Fibroblast of skin of left biceps (primary cell): ENCODE measurements at places on chromosomes 2 and 18.

DNA sequence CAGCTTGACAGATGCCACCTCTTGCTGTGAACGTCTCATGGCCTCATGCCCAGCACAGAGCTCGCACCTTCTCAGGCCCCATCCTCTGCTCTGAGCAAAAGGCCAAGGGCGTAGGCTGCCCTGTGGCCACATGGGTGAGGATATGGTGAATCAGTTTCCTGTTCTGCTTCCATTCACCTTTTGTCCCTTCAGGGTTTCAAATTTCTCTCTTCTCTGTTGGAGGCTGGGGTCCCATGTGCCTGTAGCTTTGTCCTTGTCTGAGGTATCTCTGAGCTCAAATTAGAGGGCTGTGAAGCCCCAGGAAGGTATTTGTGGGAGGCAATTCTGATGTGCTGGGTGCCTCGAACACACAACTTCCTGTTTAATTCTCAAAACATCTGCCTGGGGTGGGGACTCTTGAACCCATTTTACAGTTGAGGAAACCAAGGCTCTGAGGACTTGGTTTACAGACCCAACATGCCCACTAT lies 29.0 kb downstream of the ZAP70 start:
- DNase-seq: no peak

GRCh38 chr2:215772003-215772402 lies 241.3 kb downstream of the MREG start:
- DNase-seq: no peak

DNA sequence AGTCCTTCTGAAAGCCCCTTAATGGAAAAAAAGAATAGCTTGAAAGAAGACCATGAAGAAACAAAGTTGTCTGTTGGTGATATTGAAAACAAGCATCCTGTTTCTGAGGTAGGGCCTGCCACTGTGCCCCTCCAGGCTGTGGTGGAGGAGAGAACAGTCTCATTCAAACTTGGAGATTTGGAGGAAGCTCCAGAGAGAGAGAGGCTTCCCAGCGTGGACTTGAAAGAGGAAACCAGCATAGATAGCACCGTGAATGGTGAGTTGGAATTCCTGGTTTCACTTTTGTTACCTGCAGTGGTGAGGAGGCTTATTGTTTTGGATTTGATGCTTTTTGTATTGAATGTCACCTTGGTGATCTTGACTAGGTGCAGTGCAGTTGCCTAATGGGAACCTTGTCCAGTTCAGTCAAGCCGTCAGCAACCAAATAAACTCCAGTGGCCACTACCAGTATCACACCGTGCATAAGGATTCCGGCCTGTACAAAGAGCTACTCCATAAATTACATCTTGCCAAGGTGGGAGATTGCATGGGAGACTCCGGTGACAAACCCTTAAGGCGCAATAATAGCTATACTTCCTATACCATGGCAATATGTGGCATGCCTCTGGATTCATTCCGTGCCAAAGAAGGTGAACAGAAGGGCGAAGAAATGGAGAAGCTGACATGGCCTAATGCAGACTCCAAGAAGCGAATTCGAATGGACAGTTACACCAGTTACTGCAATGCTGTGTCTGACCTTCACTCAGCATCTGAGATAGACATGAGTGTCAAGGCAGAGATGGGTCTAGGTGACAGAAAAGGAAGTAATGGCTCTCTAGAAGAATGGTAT lies 13.3 kb downstream of the SLC20A1 start:
- no peak for DNase-seq

DNA sequence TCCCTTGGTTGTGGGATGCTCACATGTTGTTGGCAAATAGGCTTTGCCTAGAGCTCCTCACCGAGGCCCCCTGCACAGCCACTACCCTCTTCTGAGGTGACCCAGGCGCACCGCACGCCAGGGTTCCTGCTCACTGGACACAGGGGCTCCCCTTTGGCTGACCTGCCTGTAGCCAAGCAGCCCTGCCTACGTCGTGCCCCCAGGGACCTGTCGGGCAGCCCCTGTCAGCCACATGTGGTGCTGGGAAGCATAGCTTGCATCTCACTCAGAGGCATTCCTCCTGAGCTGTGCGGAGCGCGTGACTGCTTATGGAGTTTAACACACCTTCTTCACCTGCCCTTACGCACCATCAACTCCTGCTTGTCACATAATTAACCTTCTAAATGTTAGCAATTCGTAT lies 116.3 kb downstream of the ZNF236 start:
- no peak for DNase-seq

GRCh38 chr2:36354811-36355150 lies 797 bp upstream of the CRIM1 start:
- no peak for DNase-seq

DNA sequence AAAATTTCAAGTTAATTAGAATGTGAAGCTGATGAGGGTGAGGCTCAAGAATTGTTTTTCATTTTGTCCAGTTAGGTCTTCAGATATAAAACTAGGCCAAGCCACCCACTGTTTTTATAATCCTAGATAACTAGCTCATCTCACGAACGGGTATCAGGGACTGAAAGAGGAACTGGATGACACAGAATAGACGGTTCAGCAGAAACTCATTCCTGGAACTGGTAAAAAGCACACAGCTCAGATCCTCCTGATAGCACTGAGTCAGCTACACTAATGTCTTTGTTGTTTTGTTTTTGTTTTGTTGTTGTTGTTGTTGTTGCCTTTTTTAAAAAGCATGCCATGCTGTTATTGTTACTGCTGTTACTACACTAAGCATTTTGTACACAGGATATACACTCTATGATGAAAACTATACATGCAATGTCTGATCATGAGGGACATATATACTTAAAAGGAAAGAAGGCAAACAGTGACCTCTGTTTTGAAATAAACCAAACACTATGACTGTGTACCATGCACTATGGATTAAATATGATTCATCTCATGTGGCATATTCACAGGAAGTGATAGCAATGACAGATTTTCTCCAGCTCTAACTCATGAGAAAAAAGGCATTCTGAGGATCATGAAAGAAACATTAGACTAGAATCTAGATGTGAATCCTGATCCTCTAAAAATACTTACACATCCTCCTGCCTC lies 437.6 kb downstream of the NCKAP5 start:
- DNase-seq: no peak

DNA sequence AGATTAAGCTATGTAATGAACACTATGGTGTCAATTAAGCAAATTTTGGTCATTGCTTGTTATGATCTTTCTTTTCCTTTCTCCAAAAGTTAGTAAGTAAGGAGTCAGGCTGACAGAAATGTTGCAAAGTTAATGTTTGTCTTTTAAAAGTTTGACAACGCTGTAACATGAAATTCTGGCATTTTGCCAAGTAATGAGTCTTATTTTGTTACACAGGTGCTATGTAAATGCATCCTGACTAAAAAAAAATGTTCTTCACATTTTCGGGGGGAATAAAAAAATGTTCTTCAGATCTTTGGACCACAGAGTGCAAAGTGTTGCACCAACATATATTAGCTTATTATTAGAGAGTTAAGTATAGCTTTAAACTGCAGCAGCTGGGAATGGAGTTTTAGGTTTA lies 54.8 kb upstream of the PROKR1 start:
- DNase-seq: no peak

- DNase-seq: no peak
Observed at GRCh38 chr18:59927246-59927825, 27.5 kb downstream of the PMAIP1 start.

- no peak for DNase-seq
Observed at GRCh38 chr2:108220942-108221541, 18.7 kb upstream of the SULT1C3 start.

- no peak for DNase-seq
Observed at GRCh38 chr2:172021074-172021931, 21.6 kb downstream of the METAP1D start.

DNA sequence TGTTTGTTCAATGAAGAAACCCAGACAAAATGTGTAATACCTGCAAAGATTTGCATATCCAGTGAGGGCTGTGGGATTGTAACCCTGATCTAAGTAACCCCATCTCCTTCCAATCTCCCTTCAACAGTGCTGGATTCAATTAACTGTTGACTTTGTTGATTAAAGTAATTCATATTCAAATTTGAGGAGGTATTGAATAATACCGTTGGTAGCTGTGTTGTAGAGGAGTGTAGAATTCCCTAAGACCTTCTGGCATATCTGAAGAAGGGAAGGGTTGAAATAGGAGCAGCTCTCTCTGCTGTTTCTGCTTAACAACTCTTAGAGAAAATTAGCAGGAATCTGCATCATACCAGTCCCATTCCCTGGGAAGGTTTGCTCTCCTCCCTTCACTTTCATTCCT lies 28.2 kb downstream of the MAIP1 start:
- DNase-seq: no peak

DNA sequence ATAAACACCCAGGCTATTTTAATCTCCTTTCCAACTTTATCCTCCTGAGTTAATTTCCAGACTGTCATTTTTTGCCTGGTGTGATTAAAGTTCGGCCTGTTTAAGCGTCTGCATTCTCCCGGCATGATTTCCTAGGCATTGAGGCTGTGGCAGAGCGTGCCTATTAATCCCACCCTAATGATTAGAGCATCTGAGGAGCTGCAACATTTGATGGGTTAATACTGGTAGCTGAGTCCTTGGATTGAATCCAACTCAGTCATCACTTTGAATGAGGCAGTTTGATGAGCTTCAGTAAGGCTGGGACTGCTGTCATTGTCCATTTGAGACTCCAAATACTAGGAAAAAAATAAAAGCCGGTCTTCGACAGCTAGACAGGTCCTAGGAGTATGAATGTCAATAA lies 882.5 kb downstream of the SLC4A3 start:
- DNase-seq: no peak

DNA sequence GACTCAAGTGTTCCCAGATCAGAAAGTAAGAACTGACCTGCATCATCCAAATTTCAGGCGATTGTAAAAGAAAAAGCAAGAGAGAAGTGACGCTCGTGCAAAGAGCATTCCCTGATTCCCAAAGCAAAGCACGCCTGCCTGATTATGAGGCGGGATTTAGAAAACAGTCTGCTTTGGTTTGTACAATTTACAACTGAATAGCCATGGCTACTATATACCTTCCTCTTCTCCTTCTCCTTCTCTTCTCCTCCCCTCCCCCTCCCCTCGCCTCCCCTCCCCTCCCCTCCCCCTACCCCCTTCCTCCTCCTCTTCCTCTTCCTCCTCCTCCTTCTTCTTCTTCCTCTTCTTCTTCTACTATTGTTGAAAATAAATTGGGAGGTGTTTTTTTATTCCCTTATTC lies 782.9 kb downstream of the GALR1 start:
- DNase-seq: no peak

GRCh38 chr2:197077336-197077735 lies 150.8 kb upstream of the PGAP1 start:
- DNase-seq: no peak
